Fibroblast of skin of left quadriceps (primary cell): ENCODE measurements at places on chromosomes 2 and 18.

- DNase-seq: no peak
Measured at GRCh38 chr2:28642796-28643195, 108.8 kb upstream of the PPP1CB start.

DNA sequence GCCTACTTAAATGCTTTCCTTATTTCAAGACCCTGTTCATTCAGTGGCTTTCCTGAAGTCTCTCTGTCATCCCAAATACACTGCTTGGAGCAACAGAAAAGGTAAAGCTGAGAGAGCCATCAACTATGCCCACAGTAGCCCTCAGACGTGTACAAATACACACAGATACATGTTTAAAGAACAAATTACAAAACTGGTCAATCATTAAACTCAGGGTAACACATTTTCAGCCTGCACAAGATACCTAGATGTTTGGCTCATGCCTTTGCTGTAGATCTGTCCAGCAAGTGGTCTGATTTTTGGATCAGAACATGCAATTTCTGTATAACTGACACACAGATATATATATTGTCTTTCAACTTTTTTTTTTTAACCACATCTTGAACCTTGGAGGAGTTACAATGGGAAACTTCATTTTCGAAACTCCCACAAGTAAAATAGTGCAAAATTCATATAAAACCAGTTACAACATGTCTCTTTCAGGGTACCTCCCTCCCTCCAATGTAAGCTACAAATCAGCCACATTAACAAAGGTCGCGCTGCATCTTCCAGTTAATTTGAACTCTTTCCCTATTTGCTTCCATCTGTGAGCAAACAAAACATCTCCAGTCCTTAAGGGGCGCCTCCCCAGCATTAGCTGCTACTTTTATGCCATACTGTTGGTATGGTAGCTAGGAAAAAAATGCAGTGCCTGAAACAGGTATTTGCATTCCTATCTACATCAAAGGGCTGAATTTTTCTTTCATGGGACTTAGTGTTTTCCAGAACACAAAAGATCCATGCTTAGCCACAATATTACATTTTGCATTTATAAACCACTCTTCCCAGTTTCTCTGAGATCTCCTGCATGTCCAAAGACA, 311.9 kb downstream of the NRXN1 start:
- no peak for DNase-seq

DNA sequence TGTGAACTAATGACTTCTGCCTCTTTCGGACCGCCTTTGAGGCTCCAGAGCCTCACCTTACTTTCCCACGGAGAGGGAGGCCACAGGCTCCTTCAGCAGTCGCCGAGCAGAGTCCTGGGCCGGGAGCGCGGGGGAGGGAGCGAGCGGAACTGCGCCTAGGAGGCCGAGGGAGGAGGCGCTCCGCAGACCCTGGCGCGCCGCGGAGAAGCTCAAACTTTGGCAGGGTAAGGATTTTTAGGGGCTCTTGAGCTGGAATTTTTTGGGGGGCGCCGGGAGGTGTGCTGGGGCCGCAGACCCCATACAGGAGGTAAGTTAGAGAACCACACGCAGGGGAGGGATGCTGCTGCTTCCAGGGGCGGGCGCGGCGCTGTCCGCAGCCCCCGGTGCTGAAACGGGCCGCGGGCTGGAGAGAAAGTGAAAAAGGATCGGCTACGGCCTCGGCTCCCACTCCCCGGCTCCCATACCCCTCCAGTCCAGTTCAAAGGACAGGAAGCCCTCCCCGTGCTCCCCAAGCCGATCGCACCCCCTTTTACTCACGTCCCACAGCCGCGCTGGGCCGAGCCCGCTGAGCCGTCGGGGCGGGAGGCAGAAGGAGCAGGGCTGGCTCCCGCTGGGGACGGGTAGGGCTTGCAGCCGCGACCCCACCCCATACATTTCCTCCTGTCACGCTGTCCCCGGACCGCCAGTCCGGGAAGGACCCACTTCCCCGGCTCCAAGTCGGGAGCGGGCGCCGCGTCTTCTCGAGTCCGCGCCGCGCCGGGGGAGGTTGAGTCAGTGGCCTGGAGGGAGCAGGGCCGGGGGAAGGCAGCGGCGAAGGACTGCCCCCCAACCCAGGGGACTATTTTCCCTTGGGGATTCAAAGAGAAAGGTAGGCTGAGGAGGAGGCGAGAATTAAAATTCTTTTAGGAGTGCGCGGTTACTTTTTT, at the start of gene CNGA3:
Gene CNGA3, plus strand, starts transcription at position 146 of the 926 bp plus-strand sequence. CDS start 23,520 bp downstream, outside the sequence.
- DNase-seq: no peak

GRCh38 chr2:675460-675859, 1.7 kb downstream of the TMEM18 start:
- DNase-seq: no peak

DNA sequence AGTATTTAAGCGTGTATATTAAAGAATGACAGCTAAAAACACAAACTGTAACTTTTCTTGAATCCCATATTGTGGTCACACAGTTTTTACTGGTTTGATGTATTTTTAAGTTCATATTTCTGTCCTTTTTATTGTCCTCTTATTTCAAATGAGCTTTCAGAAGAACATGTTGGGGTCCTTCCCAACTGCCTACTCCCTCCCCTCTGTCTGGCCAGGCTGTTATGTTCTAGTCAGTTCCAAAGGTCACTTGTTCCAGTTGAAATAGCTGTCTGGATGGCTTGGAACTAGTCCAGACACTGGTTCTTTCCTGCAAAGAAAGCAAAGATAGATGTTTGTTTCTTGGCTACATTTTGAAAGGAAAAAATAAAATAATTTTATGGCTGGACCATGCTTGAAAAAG, 306.9 kb downstream of the GULP1 start:
- no peak for DNase-seq

- no peak for DNase-seq
Measured at GRCh38 chr18:51668607-51669006, 471.1 kb upstream of the MEX3C start.

- DNase-seq: no peak
Measured at GRCh38 chr2:241982706-241983570, 113.4 kb downstream of the RTP5 start.
